Left kidney (tissue), 8 donors: ENCODE measurements at places on chromosomes 7 and 10. TPM values are rescaled to one million over a fixed set of nuclear protein-coding genes. Genes with fewer than 3 reads are reported as not detected.

The KNDC1 gene
- polyA plus RNA-seq: 8.3 TPM

The TRDMT1 gene
- 16.9 TPM for polyA plus RNA-seq

The HSPA14 gene
- polyA plus RNA-seq: 27.2 TPM

The C10orf90 gene
- polyA plus RNA-seq: 0.45 TPM

The GATA3 gene
- polyA plus RNA-seq: 82.7 TPM

The TCERG1L gene
- 1.3 TPM for polyA plus RNA-seq

The ZNF775 gene
- 5.3 TPM for polyA plus RNA-seq

The INA gene
- 0.53 TPM for polyA plus RNA-seq

The NCF1 gene
- 1.2 TPM for polyA plus RNA-seq

The EPHB6 gene
- 18.0 TPM for polyA plus RNA-seq

DNA sequence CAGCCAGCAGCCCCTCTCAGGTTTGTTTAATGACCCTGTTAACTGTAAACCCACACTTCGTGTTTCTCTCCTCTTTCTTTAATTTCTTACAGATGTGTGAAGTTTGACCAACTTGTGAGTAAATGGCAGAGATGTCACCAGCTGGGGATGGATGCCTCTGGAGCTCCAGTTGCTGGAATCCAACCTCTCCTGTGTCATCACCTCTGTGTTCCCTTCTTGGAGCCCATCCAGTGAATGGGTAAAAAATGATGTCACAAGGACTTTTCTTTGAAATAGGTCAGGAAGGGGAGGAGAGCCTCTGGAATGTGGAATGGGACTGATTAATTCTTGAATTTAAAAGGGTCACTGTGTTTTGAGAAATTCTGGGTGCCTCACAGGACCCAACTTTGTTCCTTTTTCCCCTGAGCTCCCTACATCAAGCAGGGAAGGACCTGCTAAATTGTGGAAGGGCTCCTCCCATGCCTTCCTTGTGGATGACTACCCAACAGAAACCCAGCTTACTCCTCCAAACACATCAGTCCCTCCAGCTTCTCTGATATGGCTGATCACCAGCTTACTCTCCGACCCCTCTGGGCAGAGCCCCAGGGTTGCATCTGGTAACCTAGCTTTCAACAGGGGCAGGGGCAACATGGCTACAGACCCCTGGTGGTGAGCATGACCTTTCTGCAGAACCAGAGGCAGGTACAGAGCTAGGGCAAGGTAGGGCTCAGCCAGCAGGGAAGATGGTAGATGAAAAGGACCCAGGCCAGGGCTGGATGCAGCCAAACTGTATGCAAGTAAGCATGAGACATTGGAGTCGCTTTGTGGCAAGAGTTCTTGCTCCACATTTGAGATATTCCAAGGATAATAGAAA is 67.5 kb downstream of the STRA8 start:
- DNase-seq: no peak

- no peak for DNase-seq
These were observed 6.6 kb downstream of the VOPP1 start for GRCh38 chr7:55565681-55566080.

DNA sequence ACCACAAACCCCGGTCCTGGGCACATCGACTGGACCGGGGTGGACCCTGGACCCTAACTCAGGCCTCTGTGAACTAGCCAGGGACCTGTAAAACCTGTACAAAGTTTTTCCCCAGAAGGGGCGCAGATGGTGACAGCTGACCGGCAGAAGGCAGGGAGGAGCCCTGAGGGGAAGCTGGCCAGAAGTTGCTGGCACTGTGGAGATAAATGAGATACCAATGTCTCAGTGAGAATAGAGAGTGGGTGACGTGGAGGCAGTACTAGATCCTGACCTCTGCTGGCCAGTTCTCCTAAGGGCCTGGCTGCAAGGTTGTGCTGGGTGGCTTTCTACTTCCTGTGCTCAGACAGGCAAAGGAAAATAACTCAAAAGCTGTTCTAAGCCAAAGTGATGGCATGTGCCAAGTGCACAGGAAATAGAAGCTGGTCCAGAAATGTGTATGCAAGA is 10.6 kb upstream of the TSPAN14 start:
- DNase-seq: no peak

GRCh38 chr10:69512901-69513300 is 60.3 kb downstream of the NEUROG3 start:
- no peak for DNase-seq

DNA sequence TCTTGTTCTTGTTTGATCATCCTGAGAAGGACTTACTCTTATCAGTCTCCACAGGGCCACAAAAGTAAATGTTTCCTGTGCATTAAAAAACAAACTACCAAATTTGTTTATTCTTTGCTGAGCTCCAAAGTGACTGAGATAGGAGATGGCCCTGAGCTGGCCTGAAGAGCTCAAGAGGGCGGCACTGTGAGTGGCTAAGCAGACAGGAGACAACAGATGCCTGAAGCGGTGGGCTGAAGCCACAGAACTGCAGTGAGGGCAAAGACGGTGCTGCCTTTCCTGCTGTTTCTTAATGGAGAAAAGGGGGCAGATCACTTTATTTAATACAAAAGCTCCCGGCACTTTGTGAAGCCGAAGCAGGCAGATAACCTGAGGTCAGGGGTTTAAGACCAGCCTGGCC is 379.6 kb downstream of the ARL4A start:
- no peak for DNase-seq

- DNase-seq: no peak
These were observed 428.4 kb upstream of the TEX47 start for GRCh38 chr7:89223900-89224395.

GRCh38 chr10:93579089-93579488 is 12.6 kb downstream of the FFAR4 start:
- DNase-seq: no peak

DNA sequence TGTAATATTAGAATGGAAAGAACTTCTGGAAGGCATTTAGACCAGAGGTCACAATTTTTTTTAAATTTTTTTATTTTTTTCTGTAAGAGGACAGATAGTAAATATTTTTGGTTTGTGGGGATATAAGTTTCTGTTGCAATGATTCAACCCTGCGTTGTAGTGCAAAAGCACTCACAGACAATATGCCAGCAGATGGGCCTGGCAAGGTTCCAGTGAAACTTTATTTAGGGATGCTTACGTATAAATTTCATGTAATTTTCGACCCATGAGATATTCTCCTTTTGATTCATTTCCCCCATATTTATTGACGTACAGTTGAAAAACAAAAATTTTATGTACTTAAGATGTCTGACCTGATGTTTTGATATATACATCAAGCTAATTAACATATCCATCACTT is 72.8 kb upstream of the NMT2 start:
- DNase-seq: no peak

GRCh38 chr7:73894733-73895551 is 34.0 kb downstream of the TMEM270 start:
- DNase-seq: no peak

GRCh38 chr7:18900803-18901202 is 216.6 kb downstream of the TWIST1 start:
- DNase-seq: no peak

- DNase-seq: no peak
These were observed 23.1 kb downstream of the DDC start for GRCh38 chr7:50542132-50542531.

GRCh38 chr7:98990356-98990755 is 112.0 kb downstream of the TRRAP start:
- DNase-seq: no peak

- no peak for DNase-seq
These were observed 128.9 kb downstream of the NRCAM start for GRCh38 chr7:108327353-108327752.

DNA sequence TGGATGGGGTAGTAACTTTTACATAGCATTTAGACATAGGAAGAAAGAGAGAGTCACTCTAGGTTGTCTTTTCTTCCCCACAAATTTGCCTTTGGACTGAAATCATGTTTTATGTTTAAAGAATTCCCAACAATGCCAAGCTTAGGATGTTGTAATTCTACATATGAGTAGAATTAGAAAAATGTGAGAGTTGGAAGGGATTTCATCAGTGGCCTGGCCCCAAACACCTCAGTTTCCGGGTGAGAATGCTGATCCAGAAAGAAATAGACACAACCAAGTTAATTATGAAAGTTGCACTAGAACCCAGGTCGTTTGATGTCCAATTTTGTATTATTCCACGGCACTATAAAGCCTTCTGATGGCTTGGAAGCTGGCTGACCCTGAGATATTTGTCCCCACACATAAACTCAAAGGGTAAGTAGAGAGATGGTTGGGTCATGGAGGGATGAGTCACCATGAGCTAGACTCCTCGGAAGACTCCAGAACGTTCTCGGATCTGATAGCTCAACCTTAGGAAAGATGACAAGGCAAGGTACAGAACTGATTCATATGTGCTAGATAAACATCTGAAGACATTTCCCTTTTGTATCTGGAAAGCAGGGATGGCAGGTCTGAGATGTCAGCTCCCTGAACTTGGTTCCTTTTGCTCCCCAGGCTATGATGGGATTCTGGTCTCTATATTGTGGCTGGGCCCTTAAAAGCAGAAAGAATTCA is 48.8 kb upstream of the SLC35B4 start:
- no peak for DNase-seq

DNA sequence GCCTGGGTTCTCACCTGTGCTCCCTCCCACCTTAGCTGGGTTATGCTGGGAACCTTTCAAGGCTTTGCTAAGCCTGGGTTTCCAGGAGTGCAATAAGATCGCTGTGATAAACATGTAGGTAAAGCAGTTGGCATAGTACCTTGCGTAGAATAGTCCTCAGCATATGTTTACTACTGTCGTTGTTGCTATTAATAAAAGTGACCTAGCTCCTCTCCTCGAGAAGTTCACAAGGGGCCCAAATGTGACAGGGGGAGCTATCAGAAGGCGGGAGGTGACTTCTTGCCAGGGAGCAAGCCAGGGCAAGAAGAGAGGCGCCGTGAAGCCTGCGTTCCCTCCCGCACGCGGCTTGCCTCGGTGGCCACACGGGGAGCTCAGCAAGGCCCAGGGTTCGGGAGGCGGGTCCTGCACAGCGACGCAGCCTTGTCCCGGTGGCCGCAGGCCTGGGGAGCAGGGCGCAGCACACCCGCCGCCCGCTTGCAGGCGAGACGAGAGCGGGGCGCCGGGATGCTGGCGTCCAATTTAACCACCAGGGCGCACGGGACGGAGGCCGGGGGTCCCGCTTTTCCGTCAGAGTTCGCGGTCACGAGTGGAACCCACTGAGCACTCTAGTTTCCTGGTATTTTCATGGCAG is 106.2 kb downstream of the SNX10 start:
- no peak for DNase-seq

DNA sequence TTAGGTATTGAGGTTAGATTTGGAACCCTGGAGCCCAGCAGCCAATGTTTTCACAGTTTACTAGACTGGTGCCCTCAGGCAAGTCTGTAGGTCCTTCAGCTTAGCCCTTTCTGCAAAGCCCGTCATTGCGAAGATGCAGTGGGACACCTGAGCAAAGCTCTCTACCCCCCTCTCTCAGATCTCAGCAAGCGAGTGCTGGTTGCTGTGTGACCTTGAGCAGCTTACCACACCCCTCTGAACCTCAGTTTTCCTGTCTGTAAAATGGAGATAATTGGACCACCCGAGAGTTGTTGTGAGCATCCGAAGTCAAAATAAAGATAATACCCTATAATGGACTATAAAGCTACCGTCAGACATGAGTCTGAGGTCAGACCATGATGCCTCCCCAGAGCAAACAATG is 3.7 kb downstream of the NPC1L1 start:
- DNase-seq: no peak

DNA sequence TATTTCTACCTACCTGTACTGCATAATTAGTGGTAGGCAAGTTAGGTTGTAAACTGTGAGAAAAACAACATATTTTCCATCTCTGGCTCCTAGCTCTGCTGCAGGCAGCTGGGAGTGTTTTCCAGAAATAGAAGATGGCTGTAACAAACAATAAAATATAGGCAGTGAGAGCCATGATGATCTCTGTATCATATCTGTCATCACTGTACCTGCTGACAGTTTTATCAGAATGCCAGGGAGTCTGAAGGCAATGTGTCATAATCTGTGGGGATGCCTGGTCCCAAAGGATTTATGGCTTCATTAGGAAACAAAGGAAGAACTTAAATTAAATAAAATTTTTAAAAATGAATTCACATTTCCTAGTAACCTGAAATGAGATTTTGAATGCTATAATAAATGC is 160.9 kb upstream of the SMIM30 start:
- no peak for DNase-seq

DNA sequence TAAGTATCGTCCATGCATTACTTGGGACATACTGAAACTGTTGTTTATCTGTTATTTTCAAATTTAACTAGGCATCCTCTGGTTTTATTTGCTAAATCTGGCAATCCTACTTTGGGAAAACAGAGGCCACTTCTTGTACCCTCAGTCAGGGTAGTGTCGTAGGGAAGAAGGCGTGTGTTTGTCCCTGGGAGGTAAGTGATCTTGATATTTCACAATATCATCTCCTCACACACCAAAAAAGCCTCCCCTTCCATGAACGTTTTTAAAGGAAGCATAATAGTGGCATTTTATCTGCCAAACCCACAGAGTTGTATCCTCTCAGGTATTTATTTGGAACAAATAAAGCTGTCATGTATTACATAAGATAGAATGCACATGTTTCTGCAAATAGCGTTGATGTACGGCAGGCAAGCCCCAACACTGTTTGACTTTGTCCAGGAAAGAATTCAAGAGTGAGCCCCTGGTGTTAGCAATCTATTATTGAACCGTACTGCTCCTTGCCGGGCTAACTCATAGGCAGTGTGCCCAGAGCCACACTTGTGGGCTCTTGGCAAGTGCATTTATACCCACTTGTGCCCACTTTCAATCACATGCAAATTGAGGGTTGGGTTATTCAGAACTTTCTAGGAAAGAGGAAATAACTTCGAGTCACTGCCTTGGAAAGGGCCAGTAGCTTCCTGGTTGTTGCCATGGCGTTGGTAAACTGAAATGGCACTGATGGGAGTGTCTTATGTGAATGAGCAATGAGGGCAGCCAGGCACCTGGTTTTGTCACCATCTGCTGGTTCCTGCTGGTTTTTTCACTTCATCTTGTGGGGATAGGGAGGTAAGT is 266.0 kb downstream of the USP6NL start:
- no peak for DNase-seq

DNA sequence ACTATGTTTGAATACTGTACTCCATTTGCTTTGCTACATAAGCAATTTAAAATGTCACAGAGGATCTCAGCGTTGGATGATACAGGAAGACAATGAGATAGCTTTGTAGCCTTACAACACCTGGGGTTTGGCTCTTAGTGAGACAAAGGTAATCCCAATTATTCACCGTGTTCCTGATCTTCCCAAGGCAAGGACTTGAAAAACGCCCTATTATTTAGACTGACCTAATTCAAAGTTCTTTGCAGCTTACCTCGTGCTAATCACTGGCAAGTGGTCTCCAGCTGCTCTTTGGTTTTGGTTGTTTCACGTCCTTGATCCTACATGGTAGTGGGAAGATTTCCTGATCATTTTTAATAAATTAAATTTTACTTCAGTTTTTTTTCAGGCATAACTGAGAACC is 23.0 kb upstream of the C7orf33 start:
- DNase-seq: no peak

DNA sequence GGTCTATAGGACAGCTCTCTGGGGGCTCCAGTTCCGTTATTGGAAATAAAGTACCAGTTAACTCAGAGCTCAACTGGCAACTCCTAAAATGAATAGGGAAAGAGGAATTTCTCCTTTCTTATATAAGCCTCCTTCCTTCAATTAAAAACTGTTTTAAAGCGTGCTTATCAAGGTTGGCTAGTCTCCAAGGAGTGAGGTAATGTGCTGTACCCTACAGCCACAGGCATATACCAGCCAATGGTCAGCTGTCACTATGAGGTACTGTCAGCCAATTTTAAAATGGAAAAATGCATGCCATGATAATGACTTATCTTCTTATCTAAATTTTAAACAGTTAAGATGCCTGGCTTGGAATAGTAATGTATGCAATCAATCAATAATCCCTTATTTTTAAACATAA is 76.2 kb downstream of the PLCE1 start:
- no peak for DNase-seq

GRCh38 chr7:45196374-45196773 is 38.8 kb downstream of the RAMP3 start:
- DNase-seq: no peak
